Thymus (tissue), 14 donors: ENCODE measurements at places on chromosomes 2 and 18.

DNA sequence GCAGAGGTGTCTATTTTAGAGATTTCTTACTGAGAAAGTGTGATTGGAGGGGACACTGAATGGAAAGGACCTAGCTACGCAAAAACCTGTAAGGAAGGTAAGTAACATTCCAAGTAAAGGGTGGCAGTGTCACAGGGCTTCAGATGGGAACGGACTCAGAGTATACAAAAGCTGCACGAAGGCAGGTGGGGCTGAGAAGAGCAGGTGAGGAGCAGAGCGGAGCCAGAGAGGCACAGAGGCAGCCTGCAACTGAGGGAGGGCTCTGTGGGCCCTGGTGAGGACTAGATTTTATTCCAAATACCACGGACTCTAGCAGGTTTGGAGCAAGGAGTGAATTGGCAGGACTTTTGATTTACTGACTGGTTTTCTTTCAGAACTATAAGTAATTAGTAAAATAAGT, 331.3 kb upstream of the PKDCC start:
- DNase-seq, result no peak

DNA sequence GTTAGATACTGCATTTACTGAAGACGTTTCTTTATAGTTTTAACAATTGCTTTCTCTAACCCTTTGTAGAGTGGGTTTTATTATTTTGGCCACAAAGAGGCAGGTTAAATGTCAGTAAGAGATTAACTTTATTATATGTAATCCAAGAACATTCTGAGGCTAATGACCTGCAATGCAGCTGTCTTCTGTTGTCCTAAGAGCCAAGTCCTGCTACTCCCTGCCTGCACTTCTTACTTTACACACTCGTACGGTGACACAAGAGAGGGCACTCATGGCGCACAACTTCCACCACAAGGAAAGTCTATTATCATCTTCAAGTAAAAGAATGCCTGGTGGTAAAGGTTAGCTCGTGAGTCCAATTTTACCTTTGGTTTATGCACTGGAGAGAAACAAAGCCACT, 471.0 kb upstream of the HNMT start:
- no peak for DNase-seq

GRCh38 chr2:233422050-233422639, 67.9 kb downstream of the DGKD start:
- no peak for DNase-seq

- DNase-seq, result no peak
Measured at GRCh38 chr2:24906466-24906865, 13.6 kb downstream of the ADCY3 start.

DNA sequence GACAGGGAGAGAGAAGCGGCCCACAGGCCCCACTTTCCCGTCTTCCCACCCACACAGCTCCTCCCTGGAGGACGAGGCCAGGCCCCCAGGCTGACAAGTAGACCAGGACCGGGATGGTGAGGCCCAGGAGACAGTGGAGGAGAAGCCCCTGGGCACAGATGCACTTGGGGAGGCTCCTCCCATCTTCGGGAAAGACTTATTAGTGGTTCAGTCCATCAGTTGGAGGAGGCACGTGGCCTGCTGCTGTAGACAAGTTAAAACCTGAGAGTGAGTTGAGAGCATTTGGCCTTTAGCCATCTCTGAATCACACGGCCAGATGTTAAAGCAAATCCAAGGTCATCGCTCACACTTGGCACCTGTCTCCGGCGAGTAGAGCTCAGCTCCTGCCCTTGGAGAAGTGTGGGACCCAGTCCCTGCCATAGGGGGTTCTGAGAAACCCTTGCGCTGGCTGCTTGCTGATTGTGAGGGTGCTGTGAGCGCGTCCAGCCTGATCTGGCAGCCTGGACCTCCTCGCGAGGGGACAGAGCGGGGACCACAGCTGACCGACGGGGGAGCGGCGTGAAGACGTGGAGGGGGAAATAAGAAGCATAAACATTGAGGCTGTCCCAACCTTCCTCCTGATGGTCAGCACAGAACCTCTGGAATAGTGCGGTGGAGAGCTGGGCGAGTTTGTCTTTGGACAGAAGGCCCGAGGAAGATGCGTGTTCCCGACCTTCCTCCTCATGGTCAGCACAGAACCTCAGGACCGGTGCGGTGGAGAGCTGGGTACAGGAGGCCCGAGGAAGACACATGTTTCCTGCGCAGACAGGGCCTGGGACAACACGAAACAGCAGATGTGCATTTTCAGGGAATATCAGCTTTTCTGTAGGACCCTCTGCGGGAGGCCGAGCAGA, 24.7 kb upstream of the ALLC start:
- DNase-seq, result no peak

DNA sequence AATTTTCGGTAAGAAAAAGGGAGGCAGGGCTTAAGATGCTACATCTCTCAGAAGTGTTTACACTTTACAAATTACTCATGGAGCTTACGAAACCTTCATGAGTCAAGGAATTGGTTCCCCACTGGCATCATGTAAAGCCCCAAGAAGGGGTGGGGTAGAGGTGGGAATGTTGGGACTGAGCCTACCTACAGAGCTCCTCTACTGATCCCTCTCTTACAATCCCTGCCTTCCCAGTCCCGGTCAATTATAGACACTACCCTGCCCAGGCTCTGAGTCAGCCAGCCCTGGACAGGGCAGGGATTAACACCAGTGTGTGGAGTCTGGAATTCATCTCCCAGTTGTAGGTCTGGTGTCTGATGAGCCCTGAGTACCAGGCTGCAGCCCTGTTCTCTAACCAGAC, 248.9 kb downstream of the PAX3 start:
- DNase-seq, result no peak

DNA sequence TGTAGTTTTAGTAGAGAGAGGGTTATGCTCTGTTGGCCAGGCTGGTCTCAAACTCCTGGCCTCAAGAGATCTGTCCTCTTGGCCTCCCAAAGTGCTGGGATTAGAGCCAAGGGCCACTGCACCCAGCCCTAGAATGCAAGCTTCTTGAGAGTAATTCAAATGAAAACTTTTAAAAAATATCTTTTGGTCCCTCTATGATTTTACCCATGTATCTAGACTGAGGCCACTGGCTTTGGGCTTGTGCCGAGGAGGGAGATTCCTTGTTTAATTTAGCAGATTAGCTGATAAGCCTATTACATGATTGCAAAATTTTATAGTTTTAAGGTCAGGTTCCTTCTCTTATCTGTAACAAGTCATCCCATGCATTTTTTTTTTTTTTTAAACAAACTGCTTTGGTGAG, 59.5 kb upstream of the CCDC195 start:
- DNase-seq, result no peak

GRCh38 chr2:71157124-71157793, 26.8 kb downstream of the MPHOSPH10 start:
- DNase-seq, result peak; percentile 70

GRCh38 chr2:62641410-62641843, 64.1 kb upstream of the EHBP1 start:
- DNase-seq, result no peak

GRCh38 chr18:48136051-48136826, 205.8 kb upstream of the SMAD2 start:
- no peak for DNase-seq

- no peak for DNase-seq
Measured at GRCh38 chr2:209508255-209508654, 84.4 kb downstream of the MAP2 start.

DNA sequence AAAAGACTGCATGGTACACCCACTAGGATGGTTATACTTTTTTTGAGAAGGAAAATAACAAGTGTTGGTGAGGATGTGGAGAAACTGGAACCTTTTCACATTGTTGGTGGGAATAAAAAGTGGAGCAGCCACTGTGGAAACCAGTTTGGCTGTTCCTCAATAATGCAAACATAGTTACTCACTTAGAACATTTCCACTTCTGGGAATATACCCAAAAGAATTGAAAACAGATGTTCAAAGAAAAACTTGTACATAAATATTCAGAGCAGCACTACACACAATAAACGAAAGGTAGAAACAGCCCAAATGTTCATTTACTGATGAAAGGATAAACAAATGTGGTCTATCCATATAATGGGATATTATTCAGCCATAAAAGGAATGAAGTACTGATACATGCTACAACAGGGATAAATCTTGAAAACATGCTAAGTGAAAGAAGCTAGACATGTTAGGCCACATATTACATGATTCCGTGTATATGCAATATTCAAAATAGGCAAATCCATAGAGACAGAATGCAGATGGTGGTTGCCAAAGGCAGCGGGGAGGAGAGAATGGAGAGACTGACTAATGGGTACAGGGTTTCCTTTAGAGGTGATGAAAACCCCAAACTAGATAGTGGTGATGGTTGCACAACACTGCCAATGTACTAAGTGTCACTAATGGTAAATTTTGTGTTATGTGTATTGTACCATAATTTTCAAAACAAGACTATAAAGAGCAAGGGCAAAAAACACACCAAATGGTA, 20.9 kb upstream of the LMAN1 start:
- no peak for DNase-seq

GRCh38 chr2:152609154-152609553, 108.1 kb downstream of the PRPF40A start:
- DNase-seq, result no peak
